ENCODE measurements at places on chromosomes 4 and X.

GRCh38 chr4:168803732-168804131 is 206.3 kb downstream of the CBR4 start:
- DNase-seq: no peak

- DNase-seq: no peak
These were observed 108.3 kb upstream of the RPS6KA3 start for GRCh38 chrX:20374900-20375438.

GRCh38 chr4:95835672-95836071 is 4.2 kb upstream of the PDHA2 start:
- no peak for DNase-seq

DNA sequence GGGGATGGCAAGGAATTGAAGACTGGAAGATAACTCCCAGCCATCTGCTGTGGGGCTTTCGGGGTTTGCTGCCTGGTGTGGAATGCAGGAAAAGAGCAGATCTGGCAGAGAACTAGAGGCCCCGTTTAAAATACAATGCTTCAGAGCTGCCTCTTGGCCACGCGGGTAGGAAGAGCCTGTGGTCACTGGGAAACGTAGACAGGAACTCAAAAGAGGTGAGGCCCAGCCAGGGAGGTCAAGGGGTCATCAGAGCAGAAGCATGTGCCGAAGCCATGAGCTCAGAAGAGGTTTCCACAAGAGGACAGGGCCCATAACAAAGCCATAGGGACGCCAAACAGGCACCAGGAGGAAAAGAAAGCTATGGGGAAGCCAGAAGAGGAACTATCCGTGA is 14.5 kb upstream of the STS start:
- DNase-seq: no peak

DNA sequence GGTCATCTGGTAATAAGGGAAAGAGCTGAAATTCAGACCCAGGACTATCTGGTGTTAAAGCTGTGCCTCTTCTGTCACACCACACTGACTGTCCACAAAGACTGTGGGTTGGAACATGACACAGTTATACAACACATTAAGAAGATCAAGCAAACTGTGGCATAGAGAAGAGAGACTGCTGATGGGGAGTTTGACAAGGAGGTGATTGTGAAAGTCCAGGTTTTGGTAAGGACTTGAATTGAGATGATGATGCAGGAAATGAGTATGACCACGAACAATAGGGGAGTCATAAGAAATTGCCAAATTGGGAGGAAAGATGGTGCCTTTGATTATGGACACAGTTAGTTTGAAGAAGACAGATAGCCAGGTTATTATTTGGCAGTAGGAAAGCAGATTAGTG is 163.4 kb downstream of the PDGFRA start:
- no peak for DNase-seq

- DNase-seq: no peak
These were observed 115.7 kb downstream of the RCHY1 start for GRCh38 chr4:75398501-75398900.

GRCh38 chrX:130523460-130524394 is 121.9 kb downstream of the RBMX2 start:
- no peak for DNase-seq

- DNase-seq: no peak
These were observed 25.9 kb downstream of the RNF175 start for GRCh38 chr4:153733751-153734448.

DNA sequence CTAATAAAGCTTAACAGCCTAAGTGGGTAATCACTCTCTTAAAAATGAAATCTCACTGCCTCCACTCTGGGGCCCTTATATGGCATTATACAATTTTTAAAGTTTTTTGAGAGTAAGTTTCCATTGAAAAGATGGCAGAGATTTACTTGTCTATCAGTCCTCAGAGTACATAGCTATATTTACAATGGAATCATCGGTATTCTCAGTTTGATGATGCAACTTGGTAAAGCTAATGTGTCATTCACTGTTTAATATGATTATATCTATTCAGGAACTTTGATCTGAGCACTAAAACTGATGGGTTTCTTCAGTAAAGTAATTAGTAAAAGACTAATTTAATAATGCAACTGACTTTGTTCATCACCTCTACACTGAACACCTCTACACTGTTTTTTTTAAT is 51.6 kb downstream of the CT47B1 start:
- no peak for DNase-seq

GRCh38 chr4:181659876-181660275 is 583.3 kb upstream of the TENM3 start:
- DNase-seq: no peak

DNA sequence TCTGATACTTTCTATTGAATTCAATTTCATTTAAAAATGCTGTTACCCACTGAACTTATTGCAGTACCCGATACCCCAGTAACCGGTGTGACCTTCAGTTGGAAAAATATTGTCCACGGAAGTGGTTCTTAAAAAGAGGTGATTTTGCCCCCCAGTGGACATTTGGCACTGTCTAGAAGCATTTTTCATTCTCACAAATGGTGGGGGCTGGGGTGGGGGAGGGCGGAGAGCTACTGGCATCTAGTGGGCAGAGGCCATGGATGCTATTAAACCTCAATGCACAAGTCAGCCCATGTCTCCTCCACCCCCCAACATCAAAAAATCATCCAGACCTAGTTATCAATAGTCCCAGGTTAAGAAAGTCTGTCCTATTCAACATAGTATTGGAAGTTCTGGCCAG is 19.6 kb upstream of the CHM start:
- DNase-seq: no peak
